Activated naive CD8-positive, alpha-beta T cell treated with anti-CD3 and anti-CD28 coated beads, Interleukin-2, amount 10 ng/mL, durations not matched to agents 7 days and 5 days (primary cell): ENCODE measurements at places on chromosomes 2 and 18. TPM values are rescaled to one million over a fixed set of nuclear protein-coding genes. Genes with fewer than 3 reads are reported as not detected.

GRCh38 chr2:238168196-238169047 lies 9.7 kb downstream of the ERFE start:
- peaks cover 2% of the 10 kb centered on the region for H3K4me1 ChIP-seq
- H3K36me3 ChIP-seq, result peaks cover 12% of the 10 kb centered on the region
- no peak for DNase-seq
- H3K27me3 ChIP-seq, result peaks cover 11% of the 10 kb centered on the region

The PLEK gene
- total RNA-seq, result 23.4 TPM

- no peak overlapping the region for H3K27ac ChIP-seq
- peaks cover 4% of the 10 kb centered on the region for H3K4me1 ChIP-seq
- H3K36me3 ChIP-seq, result peaks cover 1% of the 10 kb centered on the region
- H3K4me3 ChIP-seq, result no peak overlapping the region
- no peak for DNase-seq
These were observed 17.5 kb upstream of the ADAM17 start for GRCh38 chr2:9573013-9573720.

- H3K36me3 ChIP-seq, result no peaks in the 10 kb centered on the region
- H3K4me3 ChIP-seq, result no peak overlapping the region
These were observed 97.5 kb upstream of the EFEMP1 start for GRCh38 chr2:56021136-56021474.

- peaks cover 33% of the 10 kb centered on the region for H3K4me1 ChIP-seq
- no peak overlapping the region for H3K4me3 ChIP-seq
- H3K36me3 ChIP-seq, result peaks cover 8% of the 10 kb centered on the region
- H3K27me3 ChIP-seq, result no peaks in the 10 kb centered on the region
- DNase-seq, result no peak
These were observed 14.7 kb upstream of the MAPRE2 start for GRCh38 chr18:35026407-35027061.

The SERPINB10 gene
- not detected for total RNA-seq
